ENCODE measurements at places on chromosomes 3 and 15. TPM values are rescaled to one million over a fixed set of nuclear protein-coding genes. Genes with fewer than 3 reads are reported as not detected.

Gene REC114
- not detected for total RNA-seq

Gene ADIPOQ
- not detected for total RNA-seq

Gene ZBTB47
- total RNA-seq, result 23.5 TPM

Gene COLQ
- total RNA-seq, result 1.3 TPM

Gene MAPK6
- 44.4 TPM for total RNA-seq

Gene THSD4
- 12.6 TPM for total RNA-seq

Gene LRRN1
- total RNA-seq, result not detected

Gene RAB7A
- total RNA-seq, result 57.8 TPM

Gene TMC3
- total RNA-seq, result 0.32 TPM

Gene C3orf20
- not detected for total RNA-seq

Gene ARL6
- total RNA-seq, result 4.4 TPM

Gene GPR171
- total RNA-seq, result not detected

Gene SLC38A3
- total RNA-seq, result not detected

Gene ITIH4
- 0.49 TPM for total RNA-seq

Gene SPINK8
- total RNA-seq, result not detected

Gene DIPK2A
- 52.3 TPM for total RNA-seq

Gene SPSB4
- not detected for total RNA-seq

Gene SETMAR
- total RNA-seq, result 6.7 TPM

Gene GOLGA8R
- total RNA-seq, result 1.8 TPM

Gene CKMT1B
- total RNA-seq, result not detected
